ENCODE measurements at places on chromosomes 7 and 10.

DNA sequence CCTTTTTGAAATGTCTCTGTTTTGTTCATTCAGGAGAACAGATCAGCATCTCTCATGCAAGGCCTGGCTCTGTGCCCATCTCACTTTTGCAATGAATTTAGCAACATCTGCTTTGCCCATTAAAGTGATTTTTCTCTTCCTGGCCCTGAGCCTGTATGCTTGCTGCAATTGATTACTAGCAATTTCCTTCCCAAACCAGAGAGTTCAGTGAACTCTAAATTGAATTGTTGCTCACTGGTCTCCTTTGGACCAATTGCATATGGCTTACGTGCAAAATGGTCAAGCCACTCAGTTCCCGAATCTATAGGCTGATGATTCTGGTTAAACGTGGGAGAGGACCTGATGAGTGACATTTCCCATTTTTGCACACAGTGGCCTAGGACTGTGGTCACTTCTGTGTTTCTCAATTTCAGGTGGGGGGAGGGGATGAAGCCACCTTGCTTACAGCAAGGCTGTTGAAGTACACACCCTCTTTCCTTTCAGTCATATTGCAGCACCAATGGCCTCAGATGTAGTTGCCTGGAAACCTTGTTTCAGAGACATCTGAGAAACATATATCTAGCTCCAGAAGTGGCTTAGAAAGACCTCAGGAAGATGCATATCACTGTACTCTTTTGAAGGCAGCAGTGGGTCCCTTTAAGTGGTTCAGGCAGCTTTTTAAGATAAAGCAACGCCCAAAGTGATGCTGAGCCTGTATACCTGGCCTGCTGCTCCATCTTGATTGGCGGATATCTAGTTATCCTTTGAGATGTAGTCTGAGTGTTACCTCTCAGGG is 201.4 kb downstream of the PTEN start:
- DNase-seq: no peak

- no peak for DNase-seq
These were observed 192.3 kb downstream of the EVX1 start for GRCh38 chr7:27434756-27435400.

GRCh38 chr10:97003804-97004201 is 171.7 kb downstream of the LCOR start:
- DNase-seq: no peak

DNA sequence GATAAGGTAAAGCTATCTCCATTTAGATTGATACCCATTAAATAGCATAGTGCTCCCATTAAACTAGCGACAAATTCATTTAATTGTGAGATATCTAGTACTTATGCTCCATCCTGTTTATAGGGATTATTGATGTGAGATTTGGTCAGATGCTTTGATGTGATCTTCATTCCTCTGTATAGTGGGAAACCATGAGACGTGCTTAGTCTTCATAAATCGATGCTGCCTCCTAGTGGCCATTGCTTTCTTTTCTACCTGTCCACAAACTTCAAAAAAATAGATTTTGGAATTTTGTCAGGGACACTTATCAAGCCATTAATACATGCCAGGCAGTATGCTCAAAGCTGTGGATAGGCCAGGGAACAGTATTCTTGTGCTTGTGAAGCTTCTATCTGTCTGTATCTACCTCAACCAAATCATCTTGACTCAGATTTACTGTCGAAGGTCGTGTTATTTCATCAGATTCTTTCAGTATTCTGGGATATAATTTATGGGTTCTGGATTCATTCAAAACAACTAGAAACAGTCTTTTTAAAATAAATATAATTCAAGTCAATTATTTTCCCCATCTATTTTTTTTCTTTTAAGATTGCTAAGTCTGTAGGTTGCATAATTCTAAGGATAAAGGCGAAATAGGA is 12.0 kb downstream of the LSM8 start:
- DNase-seq: peak; percentile 77

GRCh38 chr7:90686146-90686545 is 90.0 kb downstream of the CDK14 start:
- no peak for DNase-seq

GRCh38 chr7:28685242-28685643 is 272.9 kb downstream of the TRIL start:
- no peak for DNase-seq

- no peak for DNase-seq
These were observed 17.2 kb upstream of the SLC26A4 start for GRCh38 chr7:107643407-107643806.

DNA sequence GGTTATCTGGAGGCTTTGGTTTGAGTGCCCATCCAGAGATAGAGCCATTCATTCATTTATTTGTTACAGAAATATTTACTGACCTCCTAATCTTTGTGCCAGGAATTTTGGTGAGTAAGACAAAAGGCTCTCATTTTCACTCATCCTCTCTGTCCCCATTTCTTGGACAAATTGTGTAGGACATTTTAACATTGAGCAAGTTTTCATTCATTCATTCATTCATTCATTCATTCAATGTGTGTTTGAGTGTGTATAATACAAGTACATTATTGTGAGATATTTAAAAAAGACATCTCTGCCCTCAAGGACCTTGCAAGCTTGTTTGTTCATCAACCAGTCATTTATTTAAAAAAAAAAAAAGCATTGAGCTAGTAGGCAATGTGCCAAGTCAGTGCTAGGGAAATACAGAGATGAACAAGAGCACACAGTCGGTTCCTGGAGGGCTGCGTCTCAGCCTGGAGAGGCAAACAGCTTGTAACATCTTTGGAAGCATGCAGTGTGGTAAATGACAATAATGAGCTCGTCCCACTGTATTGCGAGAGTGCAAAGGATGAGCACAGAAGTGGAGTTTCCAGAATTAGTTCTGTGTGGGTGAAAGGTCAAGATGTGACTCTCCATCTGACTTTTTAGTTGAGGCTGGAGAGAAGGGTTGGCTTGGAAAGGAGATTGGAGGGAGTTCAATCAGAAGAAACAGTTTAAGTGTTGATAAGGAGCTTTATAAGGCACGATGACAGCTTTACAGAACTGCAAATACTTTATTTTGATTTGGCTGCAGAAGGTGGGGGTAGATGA is 50.5 kb upstream of the HBP1 start:
- DNase-seq: peak; percentile 37

DNA sequence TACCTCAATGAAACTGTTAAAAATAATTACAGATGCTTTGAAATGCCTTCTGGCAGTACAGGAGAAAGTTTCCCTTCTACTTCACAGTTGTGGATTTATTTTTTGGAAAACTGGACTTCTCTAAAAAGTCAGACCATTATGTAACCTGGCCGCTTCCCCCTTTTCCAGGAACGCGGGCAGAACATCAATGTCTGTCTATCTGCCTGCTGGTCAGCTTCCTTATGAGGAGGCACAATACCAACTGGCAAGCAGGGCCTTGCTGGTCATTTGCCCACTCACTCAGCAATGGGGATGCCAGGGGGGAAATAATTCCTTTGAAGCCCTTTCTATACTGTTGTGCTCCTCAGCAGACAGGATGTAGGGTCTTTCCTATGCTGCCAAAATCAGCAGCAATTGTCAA is 22.5 kb upstream of the ADRB1 start:
- DNase-seq: no peak

DNA sequence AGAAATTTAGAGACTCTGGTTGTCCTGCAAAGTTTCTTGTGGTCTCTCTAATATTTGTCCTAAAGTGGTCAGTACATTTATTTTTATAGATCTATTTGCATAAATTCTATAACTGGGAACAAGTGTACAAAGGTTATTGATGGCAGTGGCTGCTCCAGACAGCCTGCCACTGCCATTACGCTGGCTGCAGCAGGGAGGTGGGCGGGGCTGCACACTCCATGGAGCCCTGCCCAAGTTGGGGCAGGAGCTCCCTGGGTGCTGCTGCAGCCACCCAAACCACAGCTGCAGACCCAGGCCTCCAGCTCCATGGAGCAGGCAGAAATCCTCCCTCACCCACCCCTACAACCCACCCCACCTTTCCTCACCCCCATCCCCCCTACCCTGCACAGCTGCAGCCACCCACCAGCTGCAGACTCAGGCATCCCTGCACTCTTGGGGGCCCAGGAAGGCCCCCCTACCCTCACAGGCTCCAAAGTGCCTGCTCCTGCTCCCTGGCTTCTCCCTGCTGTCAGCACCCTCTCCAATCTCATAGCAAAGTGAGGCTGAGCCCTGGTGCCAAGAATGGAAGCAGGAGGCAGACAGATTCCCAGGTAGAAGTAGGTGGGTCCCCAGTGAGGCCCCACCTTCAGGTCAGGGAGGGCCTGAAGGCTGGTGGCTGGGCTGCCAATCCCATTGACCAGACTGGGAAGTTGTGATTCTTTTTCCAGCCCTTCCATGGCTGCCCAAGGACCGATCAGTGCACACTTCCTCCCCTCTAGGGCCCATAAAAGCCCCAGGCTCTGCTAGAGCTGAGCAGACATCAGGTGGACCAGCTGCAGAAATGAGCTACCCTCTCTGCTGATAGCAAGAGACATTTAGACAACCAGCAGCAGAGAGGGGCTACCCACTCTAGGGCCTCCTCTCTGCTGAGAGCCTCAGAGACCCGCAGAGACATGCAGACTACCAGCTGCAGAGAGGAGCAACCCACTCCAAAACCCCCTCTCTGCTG is 4.8 kb upstream of the CYP3A43 start:
- DNase-seq: peak; percentile 72

GRCh38 chr7:47038621-47039020 is 543.3 kb downstream of the TNS3 start:
- DNase-seq: no peak

- DNase-seq: no peak
These were observed 954.9 kb downstream of the CNTNAP2 start for GRCh38 chr7:147071536-147071935.
